ENCODE measurements at places on chromosomes 1 and 21.
A peak's percentile ranks its signal among the peaks of the same experiment; 100 is the strongest.

- peak; percentile 74 for DNase-seq
Measured at GRCh38 chr1:113073479-113073950, 517 bp downstream of the LRIG2 start.

- DNase-seq, result no peak
Measured at GRCh38 chr21:45818276-45818903, 163.2 kb upstream of the COL6A1 start.

DNA sequence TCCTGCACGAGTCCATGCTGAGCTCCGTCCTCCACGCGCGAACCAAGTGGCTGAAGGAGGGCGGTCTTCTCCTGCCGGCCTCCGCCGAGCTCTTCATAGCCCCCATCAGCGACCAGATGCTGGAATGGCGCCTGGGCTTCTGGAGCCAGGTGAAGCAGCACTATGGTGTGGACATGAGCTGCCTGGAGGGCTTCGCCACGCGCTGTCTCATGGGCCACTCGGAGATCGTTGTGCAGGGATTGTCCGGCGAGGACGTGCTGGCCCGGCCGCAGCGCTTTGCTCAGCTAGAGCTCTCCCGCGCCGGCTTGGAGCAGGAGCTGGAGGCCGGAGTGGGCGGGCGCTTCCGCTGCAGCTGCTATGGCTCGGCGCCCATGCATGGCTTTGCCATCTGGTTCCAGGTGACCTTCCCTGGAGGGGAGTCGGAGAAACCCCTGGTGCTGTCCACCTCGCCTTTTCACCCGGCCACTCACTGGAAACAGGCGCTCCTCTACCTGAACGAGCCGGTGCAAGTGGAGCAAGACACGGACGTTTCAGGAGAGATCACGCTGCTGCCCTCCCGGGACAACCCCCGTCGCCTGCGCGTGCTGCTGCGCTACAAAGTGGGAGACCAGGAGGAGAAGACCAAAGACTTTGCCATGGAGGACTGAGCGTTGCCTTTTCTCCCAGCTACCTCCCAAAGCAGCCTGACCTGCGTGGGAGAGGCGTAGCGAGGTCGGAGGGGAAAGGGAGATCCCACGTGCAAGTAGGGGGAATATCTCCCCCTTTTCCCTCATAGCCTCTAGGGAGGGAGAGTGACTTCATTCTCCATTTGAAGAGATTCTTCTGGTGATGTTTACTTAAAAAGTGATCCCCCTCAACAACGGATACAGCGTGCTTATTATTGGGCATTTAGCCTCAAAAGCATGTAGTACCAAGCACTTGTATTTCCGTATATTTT, 991 bp downstream of the PRMT6 start:
- DNase-seq, result peak; percentile 70

GRCh38 chr1:203116091-203116820, 11.3 kb upstream of the ADORA1 start:
- DNase-seq, result no peak

GRCh38 chr1:234978397-234979295, 150.0 kb downstream of the TOMM20 start:
- no peak for DNase-seq

GRCh38 chr1:171841050-171841910, at the start of gene DNM3:
Gene DNM3 (plus strand): TSS chr1:171841498. CDS start chr1:171841657, 159 bp downstream.
- DNase-seq, result peak; percentile 92

DNA sequence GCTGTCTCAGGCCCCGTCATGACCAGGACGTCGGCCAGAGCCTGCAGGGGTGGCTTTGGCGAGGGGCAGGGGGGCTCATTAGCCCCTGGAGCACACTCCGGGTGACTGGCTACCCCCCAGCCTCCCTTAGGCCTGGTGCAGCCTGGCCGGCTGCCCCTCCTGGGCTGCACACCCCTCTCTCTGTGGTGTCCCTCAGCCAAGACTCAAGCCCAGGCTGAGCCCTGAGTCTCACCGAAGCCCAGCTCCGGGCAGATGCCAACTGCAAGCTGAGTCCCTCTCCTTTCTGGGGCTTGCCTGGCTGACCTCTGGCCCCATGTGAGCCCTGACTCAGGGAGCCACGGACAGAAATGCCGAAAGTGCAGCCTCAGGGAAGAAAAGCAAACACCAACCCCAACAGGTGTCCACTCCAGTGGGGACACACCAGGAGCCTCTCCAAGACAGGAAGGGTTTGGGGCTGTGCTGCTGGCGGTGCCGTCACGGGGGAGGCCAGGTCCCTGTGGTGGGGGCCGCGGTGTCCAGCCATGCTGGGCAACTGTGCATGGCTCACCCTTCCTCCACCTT, 5.3 kb upstream of the IBA57 start:
- no peak for DNase-seq

DNA sequence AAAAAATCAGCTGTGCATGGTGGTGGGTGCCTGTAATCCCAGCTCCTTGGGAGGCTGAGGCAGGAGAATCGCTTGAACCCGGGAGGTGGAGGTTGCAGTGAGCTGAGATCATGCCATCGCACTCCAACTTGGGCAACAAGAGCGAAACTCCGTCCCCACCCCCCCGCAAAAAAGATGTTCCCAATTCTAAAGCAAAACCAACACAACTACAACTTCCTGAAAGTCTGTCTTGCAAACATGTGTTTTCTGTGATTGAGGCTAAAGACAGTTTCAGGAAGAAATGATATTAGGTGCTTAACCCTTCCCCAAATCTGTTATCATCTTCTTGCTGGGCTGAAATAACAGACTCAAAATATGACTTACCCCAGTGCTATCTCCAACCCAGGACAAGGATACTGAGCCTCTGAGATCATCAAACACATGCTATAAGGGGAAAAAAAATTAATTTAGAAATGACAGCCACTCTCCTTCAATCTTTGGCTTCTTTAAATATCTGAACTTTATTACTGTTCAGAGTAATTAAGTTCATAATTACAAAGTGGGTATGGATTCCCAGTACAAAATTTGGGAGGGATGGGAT, 28.5 kb downstream of the SORT1 start:
- no peak for DNase-seq

GRCh38 chr1:112716133-112716720, 1.1 kb upstream of the PPM1J start:
- peak; percentile 94 for DNase-seq

DNA sequence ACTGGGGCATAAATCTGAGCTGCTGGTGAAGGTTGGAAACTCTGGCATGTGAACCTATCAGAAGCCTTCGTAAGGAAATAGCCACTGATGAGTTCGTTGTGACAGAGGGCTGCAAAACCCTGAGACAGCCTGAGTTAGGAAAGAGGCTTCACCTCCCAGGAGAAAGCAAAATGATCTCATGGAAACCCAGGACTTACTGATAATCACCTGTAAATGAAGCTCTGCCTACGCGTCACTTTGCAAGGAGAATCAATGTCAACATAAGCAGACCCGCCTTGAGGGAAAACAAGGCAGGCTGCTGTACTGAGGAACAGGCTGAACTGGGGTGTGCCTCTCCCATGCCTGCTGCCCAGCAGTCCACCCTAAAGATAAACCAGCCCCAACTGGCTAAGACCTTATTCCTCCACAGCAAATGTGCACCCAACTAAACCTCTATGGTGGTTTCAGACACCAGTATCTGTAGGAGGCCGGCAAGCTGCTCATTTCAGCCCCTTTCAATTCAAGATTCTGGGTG, 46.8 kb upstream of the SLC44A3 start:
- no peak for DNase-seq

DNA sequence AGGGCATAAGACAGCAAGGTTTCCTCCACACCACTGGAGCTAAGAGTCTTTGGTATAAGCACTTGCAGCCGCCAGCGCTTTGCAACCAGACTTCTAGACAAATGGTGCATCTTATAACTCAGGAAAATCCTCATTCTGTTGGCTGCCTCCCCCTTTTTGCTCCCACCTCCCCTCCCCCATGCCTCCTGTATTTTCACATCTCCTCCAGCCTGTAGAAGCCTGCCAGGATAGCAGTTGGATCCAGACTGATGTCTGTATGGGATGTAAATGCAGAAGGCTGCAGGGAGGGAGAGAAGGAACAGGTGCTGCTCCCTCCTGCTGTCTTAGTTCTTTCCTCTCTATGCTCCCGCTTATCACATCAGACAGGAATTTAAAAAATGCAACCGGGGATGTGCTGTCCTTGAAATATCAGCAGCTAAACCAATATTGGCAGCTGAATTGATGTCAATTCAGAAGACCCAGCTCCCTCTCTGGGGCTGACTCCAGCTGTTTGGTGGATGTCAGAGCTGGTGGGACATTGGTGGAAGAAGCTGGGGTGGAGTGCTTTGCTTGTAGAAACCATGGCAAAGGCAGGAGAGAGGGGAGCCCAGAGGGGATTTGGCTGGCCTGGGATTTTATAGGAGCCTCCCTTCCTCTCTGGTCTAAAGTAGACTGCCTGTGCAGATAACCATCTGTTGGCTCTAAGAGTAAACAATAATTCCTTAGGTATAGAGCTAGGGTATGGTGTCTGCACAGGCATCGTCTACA, 53.5 kb downstream of the NFASC start:
- DNase-seq, result peak; percentile 84

DNA sequence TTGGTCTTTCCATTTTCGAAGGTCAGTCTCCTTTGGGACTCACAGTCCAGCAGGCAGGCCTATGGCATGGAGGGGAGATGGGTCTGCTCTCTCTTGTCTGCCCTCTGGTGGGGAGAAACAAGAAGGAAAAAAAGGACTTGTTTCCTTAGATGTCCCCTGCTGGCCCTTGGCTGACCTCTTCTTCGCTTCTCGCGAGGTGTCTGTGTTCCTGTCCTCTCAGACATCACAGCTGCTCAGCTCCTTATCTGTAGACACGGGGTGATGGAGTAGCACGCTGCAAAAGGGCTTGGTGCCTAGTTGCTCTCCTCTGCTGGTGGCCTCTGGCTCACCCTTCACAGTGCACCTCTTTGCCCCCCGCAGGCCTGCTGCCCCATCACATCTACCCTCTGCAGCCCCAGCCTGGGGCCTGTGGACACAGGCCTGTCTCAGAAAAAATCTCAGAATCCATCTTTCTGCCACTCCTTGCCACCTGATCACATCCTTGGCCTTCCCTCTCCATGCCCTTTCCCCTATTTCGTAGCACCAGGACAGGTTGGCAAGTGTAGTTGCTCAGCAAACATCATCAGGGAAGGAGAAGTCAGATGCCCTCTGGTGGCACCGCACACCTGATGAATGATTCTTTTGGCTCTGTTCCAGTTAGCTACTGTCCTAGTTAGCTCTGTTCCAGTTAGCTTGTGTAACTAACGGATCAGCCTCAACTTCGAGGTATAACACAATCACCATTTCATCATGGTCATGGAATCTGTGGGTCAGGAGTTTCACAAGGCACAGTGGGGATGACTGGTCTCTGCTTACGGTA, 18.7 kb upstream of the AK2 start:
- DNase-seq, result peak; percentile 81

DNA sequence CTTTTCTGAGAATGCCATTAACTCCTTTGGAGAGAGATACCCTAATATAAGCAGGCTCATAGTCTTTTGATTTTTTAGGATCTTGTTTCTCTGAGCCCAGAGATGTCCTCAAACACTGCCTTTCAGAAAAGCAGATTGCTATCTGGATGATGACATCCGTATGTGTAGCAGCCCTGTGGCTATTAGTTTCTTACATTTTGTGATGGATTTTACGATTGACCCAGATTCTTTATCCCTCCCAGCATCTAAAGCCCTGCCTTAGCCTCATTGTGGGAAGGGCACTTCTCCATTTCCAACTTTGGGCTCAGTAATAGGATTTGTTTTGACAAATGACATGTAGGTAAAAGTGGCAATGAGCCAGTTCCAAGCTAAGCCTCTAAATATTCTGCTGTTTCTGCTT, 300.3 kb downstream of the TTLL7 start:
- no peak for DNase-seq

- DNase-seq, result no peak
Measured at GRCh38 chr1:91601554-91602376, 101.1 kb downstream of the CDC7 start.

Data from H9 (cell line).